GM23248 (cell line): ENCODE measurements at places on chromosomes 12 and 14. TPM values are rescaled to one million over a fixed set of nuclear protein-coding genes. Genes with fewer than 3 reads are reported as not detected.

DNA sequence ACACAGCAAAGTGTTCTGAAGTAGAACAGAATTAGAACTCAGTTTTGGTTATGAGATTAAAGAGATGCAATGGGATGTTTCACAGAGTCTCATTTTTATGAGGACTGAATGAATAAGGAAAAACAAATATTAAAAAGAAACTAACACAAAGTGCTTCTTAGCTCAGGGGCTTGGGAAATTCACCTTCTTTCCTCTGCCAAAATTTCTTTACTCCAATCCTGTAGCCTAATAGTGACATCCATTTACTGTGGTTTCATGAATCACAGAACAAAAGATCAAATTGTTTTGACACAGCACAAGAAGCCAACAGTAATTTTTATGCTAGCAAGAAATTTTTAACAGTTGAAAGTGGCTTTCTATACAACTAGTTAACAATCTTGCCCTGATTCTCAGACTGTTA, 37.7 kb downstream of the AREL1 start:
- DNase-seq, result no peak

GRCh38 chr14:80385336-80385735, 174.0 kb upstream of the DIO2 start:
- DNase-seq, result no peak

GRCh38 chr14:90235179-90235976, 21.0 kb upstream of the PSMC1 start:
- DNase-seq, result peak; percentile 72

KRT76 gene
- not detected in 2 replicates for total RNA-seq

DNA sequence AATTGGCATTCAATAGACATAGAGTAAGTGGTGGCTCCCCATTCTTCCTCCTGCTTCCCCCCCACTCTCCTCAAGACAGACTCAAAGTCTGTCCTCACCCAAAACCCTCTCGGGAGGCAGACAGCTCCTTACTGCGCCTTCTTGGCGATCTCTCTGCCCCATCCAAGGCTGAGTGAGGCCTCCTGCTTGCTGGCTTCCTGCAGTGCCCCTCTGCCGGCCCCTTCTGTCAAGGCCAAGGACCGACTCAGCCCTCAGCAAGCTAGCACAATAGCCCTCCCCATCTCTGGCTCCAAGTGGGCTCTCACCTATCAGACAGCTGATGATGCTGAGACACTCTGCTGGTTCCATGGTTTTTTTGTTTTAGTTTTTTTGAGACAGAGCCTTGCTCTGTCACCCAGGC, 62.5 kb upstream of the DLK1 start:
- DNase-seq, result no peak

DNA sequence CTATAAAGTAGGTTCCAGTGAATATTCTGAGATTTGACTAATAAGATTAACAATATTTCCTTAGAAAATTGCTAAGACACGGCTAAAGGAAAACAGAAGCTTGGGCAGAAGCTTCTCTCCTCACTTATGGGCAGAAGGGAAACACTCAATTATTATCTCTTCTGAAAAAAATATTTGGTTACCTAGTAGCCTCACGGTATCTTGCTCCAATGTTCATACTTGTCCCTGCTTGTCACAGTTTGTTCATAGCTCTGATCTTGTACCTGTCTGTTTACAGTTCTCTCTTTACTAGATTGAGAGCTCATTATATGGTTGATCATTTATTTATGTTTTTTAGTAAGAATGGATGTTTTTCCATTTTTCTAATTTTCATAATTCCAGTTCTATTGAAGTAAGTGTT, 458.0 kb upstream of the ATP2B1 start:
- DNase-seq, result no peak

SNRNP35 gene
- total RNA-seq, result 9.8 and 19.0 TPM in 2 replicates

DNA sequence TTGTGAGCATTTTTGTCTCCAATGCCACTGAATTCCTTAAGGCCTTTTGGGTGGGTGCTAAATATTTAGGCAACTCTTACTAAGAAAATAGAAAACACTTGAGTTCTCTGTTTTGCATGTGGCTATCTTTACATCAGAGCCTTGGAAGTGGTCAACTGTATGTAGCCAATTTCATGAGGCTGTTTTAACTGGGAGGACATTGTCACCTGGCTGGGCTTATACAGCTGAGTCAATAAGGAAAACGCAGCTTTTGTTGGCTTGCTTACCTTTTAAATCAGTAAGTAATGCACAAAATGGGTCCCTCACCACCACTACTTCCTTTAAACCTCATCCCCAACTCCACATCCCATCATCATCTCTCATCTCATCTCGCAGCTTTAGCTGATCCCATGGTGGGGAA, 194.3 kb downstream of the RGS6 start:
- DNase-seq, result no peak

DNA sequence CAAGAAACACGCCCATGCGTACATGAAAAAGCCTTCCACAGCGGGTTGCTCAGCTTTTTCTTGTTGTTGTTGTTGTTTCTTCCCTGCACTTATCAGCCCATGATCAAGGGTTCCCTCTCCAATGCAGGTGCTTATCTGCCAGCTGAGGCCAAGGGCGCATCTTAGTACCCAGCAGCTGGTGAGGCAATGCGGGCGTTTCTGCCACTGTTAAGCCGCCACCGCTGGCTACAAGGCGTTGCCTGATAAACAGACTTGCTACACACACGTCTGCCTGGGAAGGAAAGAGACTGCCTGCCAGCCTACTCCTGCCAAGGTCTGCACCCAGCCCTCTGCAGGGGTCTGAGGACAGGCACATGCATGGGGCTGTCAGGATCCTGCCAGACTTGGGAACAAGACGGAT, 345.9 kb downstream of the BCL11B start:
- DNase-seq, result no peak

COCH gene
- total RNA-seq, result 2.7 TPM in 1 of 2 replicates, not detected in the other

- DNase-seq, result peak; percentile 66
These were observed 10.6 kb downstream of the AHNAK2 start for GRCh38 chr14:104967386-104968152.

GRIP1 gene
- total RNA-seq, result not detected in 2 replicates

DNA sequence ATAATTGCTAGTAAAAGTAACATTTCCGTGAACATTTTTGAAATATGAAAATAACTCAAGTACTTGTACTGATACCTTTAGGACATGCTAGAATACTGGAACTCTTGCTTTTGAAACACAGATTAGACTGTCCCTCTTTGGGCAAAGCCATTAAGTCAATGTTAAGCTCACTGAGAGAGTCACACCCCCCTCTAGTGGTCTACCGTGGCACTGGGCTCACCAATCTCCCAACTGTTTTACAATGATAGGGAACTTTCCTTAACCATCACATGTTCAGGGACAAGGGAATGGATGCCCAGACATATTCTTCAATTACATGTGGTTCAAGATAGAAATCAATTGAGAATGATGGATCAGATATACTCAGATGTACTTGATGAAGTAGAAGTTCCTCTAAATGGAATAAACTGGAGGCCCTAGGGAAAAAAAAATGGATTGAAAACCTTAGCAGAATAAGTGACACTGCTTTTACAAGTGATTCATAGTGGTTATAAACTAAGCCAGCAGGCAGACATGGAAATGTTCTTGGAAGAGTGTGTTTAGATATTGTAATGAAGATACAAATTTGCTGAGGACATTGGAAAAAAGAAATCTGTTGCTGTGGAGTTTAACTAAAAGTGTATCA, 17.8 kb downstream of the NANOG start:
- peak; percentile 74 for DNase-seq

TMEM132C gene
- not detected in 2 replicates for total RNA-seq

GRCh38 chr14:68427550-68427890, 365.3 kb downstream of the ZFP36L1 start:
- DNase-seq, result no peak

JPH4 gene
- not detected in 2 replicates for total RNA-seq
